ENCODE measurements at places on chromosomes 11 and 22.

DNA sequence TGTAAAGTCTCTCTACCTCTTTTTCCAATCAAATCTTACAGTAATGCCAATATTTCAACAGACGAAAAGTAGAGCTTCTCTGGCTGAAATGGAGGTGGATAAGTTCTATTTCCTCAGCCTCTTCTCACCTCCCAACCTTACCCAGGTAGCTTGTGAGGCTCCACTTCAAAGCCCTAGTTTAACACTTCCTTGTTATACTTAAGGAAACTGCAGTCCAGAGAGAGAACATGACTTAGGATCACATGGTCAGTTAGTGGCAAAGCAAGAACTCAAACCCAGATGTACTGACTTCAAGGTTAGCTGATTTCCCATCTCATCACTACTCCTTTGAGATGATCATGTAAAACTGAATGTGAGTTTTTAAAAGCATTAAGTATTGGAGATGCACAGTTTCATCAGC, 32.5 kb downstream of the PAK1 start:
- DNase-seq = no peak

GRCh38 chr11:75790986-75791385, 22.4 kb downstream of the DGAT2 start:
- no peak for DNase-seq

- no peak for DNase-seq
These were observed 3.2 kb upstream of the MS4A10 start for GRCh38 chr11:60781981-60782316.

DNA sequence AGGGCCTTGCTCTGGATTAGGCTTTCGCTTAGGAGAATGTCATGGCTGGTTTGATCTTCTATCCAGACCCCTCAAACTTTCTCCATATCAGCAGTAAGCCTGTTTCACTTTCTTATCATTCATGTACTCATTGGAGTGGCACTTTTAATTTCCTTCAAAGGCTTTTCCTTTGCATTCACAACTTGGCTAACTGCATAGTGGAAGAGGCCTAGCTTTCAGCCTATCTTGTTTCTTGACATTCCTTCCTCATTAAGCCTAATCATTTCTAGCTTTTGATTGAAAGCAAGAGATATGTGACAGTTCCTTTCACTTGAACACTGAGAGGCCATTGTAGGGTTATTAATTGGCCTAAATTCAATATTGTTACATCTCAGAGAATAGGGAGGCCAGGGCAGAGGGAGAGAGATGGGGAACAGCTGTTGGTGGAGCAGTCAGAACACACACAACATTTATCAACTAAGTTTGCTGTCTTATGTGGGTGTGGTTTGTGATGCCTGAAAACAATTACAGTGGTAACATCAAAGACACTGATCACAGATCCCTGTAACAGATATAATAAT, 37.7 kb upstream of the APOBEC3A start:
- DNase-seq = no peak

GRCh38 chr11:122242731-122243130, 126.7 kb upstream of the BLID start:
- DNase-seq = no peak

DNA sequence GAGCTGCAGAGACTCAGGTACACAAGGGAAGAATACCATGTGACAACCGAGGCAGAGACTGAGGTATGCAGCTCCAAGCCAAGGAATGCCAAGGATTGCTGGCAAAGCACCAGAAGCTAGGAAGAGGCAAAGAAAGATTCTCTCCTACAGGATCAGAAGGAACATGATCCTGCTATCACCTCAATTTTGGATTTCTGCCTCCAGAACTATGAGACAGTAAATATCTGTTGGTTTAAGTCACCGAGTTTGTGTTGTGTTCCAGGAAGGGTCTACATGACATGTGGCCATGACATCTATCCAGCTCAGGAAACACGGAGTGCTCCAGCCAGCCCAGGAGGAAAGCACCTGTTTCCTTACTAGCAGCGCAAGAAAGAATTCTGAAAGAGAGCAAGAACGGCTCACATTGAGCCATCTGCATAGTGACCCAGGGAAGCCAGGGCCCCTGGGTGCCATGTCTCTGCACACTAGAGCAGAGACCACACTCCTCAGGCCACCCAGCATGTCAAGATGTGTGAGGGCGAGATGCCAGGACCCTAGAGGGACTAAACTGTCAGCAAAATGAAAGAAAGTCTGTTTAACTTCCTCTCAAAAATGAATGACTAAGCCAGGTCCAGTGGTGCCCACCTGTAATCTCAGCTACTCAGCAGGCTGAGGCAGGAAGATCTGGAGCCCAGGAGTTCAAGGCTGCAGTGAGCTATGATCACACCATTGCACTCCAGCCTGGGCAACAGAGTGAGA, 35.6 kb upstream of the GALNT18 start:
- DNase-seq = no peak

- DNase-seq = no peak
These were observed 94.3 kb downstream of the SLC17A6 start for GRCh38 chr11:22432291-22433093.

GRCh38 chr22:38927033-38927781, 30.2 kb upstream of the APOBEC3A start:
- peak; percentile 69 for DNase-seq

DNA sequence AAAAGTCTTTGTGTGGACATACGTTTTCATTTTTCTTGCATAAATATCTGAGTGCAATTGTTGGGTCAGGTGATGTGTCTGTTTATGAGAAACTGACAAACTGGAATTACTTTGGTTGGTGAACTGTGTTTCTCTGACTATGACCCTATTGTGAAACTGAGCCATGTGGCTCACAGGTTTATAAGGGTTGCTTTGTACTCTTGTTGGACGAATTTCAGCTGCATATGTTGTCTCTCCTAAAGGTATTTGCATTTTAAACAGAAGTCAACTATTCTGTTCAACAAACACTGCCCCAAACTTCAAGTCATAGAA, 34.4 kb upstream of the RASD2 start:
- no peak for DNase-seq

- DNase-seq = no peak
These were observed 33.9 kb downstream of the TSG101 start for GRCh38 chr11:18492888-18493287.
